ENCODE measurements at places on chromosomes 7 and 10.

GRCh38 chr10:12925845-12926244 is 75.7 kb downstream of the CCDC3 start:
- DNase-seq: no peak

DNA sequence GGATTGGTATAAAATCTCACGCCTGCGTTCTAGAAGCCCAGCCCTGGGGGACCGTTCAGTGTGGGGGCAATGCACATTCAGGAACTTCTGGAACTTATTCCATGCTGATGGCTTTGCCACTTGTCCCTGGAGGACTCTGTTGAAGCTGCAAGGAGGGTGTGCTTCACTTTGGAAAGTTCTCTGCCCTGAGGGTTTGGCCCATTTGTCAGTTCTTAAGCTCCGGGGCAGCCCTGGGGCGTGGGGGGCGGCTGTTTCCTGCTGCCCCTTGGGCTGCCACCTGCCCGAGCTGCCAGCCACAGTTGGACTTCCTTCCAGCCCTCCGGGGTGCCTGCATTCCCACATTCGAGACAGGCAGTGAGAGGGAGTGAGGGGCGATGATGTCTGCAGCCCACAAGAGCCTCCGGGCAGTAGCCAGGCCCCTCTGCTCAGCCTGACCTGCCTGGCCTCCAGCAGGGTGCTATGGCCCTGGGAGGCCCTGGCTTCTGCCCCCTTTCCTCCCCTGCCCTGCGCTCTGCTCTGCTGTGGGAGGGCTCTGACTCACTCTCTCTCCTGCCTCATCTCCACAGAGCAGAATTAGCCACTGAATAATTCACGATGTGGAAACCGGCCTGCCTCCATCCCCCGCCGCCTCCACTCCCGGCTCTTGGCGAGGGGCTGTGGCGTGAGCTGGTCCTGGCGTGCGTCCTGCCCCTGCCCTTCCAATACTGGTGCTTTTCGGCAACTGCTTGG is 1.9 kb downstream of the TTYH3 start:
- DNase-seq: peak; percentile 89

DNA sequence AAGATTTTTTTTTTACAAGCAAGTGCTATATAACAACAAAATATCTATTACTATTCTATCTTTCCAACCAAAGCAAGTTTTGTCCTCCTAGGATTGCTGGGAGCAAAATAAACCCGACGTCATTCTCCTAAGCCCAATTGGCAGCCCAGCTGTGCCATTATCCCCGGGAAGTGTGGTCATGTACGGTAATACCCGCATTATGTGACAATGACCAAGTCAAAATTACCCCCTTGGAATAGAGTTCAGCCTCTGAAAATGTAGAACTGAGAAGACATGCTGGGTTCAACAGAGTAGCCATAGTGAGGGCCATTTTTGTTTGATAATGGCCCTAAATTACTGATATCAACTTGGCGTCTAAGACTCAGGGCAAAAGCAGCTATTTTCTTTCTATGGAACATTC is 215.5 kb downstream of the LRRTM3 start:
- no peak for DNase-seq

- no peak for DNase-seq
Measured at GRCh38 chr10:103467406-103467805, 8.7 kb upstream of the CALHM1 start.

DNA sequence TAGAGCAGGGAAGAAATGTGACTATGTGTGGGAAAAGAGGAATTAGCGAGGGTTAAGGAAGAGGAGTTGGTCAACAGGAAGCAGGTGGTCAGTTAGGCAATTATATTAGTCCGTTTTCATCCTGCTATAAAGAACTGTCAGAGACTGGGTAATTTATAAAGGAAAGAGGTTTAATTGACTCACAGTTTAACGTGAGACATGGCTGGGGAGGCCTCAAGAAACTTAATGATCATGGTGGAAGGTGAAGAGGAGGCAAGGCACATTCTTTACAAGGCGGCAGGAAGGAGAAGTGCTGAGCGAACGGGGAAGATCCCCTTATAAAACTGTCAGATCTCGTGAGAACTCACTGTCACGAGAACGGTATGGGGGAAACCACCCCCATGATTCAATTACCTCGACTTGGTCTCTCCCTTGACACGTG is 35.0 kb downstream of the RAMP3 start:
- no peak for DNase-seq

GRCh38 chr7:113917840-113918239 is 969 bp downstream of the PPP1R3A start:
- DNase-seq: no peak

DNA sequence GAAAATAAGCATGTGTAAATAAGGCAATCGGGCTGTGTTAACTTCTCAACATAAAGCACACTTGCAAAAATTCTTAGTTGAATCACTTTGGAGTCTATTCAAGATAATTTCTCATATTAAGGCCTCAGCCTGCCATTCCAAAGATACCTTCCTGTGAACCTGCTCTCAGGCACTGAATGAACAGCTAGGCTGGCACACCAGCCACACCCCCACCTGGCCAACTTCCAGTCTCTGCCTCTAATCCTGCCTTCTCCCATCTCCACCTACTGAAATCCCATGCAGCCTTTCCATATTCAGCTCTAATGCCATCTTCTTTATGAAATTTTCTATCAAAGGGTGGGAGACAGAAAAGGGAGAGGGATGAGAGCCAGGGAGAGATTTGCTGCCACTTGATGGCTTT is 17.1 kb upstream of the MACROH2A2 start:
- no peak for DNase-seq

GRCh38 chr7:43317075-43317474 is 204.6 kb downstream of the HECW1 start:
- DNase-seq: no peak

- DNase-seq: no peak
Measured at GRCh38 chr10:109219935-109220605, 703.2 kb downstream of the XPNPEP1 start.

DNA sequence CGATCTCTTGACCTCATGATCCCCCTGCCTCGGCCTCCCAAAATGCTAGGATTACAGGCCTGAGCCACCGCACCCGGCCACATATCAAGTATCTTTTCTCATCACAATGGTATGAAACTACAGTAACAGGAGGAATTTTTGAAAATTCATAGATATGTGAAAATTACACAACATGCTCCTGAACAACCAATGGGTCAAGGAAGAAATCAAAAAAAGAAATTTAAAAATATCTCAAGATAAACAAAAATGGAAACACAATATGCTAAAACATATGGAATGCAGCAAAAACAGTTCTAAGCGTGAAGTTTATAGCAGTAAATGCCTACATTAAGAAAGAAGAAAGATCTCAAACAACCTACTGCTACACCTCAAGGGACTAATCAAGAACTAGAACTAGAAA is 59.8 kb upstream of the ADAM12 start:
- no peak for DNase-seq

GRCh38 chr7:93232673-93233018 is 480 bp downstream of the VPS50 start:
- no peak for DNase-seq

- DNase-seq: peak; percentile 92
Measured at GRCh38 chr10:62130948-62131347, 137.7 kb downstream of the RTKN2 start.

DNA sequence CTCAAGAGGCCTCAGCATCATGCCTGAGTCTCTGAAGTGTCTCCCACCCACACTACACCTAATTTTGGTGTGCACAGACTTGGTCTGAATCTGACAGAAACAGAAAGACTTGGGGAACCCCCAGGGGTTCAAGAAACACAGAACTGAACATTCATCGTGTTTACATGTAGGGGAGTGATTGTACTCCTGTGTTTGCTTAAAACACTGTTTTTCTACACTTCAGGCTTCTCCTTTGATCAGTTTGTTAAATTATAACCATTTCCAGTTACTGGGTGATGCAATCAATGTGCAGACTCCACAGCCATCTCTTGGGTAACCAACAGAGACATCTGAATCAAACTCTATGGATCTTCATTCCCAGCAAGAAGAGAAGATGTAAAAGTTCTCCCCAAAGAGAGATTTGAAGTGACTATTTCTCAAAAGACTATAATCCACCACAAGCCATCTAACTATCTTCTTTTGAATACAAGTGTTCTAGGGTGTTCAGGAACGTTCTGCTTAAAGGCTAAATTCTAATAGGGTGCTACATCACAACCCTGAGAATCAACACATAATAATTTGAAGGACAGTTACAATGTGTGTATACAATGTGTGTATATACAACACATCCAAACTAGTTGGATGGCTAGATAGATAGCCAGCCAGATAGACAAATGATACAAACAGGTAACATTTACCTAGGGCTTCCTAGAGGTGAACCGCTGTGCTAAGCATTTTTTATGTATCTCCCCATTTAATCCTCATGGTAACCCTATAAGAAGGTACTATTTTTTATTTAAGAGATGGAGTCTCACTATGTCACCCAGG is 34.2 kb downstream of the DNAJC12 start:
- DNase-seq: peak; percentile 5

DNA sequence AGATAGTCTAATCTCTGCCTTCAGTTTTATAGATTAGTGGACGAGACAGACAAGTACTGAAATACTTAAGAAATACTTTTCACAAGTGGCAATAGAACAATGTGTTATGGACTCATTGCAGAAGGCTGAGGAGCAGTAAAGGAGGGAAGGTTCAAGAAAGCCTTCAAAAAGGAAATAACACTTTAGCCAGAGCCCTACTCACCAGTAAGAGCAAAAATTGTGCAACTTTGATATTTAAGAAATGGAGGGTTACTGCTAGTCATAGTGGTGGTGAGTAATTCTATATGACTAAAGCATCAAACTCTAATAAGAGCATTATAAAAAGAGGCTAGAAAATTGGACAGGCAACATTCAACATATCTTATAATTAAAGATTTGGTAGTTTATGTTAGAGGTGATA is 28.8 kb downstream of the PTPN12 start:
- DNase-seq: peak; percentile 69

DNA sequence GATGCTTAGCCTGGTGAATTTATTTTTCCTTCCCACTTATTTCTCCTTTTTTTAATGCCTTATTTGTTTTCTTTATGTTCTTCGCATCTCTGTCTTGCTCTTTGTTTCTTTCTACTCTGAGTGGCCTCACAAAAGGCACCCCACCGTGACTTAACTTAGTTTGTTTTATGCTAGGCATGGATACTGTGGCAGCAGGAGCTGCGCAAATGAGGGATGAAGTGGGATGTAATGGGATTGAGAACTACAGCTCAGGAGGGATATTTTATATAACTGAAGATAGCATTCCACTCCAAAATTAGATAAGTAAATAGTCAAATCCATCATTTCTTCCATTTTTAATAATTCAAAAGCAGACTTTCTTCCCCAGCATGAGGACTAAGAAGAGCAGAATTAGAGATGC is 1.7 kb upstream of the CACNA2D1 start:
- DNase-seq: no peak

GRCh38 chr7:138825049-138825721 is 27.2 kb upstream of the ATP6V0A4 start:
- no peak for DNase-seq

- no peak for DNase-seq
Measured at GRCh38 chr7:107846324-107846723, 43.3 kb upstream of the SLC26A3 start.

GRCh38 chr10:78696791-78697395 is 371.9 kb upstream of the ZMIZ1 start:
- no peak for DNase-seq

DNA sequence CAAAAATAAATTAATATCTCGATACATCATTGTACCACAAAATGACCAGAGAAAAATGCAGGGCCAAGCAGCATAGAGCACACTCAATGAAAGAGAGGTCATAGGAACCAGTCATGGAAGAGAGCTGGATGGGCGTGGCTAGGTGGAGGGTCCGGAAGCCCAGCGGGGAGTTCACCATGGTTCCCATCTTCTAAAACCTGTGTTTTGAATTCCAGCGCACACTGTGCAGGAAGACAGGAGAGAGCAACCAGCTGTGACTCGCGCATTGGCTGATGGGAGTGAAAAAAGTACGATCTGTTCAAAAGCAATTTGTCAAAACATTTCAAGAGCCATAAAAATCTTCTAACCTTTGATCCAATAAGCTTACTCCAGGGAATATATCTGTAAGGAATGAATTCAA is 125.2 kb upstream of the NANOS1 start:
- DNase-seq: no peak

DNA sequence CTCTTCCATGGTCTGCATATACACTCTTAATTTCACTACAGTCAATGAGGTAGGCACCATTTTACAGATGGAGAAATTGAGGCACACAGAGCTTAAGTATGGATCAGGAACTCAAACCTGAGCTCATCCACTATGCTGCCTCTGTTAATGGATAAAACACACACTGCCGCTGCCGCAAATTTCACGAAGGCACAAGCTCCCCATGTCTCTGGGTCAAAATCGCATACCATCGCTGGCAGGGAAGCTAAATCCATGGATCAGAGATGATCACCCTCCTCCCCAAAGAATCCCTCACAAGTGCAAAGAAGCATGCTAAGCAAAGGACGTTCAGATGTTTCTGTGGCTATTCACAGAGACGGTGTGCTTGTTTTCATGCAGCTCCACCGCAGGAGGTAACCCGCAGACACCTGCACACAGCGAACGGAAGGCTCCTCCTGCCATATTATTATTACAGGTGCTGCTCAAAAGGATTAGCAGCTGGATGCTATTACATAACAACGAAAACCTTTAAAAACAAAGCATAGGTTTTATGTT is 109.3 kb downstream of the UBE2H start:
- DNase-seq: no peak

DNA sequence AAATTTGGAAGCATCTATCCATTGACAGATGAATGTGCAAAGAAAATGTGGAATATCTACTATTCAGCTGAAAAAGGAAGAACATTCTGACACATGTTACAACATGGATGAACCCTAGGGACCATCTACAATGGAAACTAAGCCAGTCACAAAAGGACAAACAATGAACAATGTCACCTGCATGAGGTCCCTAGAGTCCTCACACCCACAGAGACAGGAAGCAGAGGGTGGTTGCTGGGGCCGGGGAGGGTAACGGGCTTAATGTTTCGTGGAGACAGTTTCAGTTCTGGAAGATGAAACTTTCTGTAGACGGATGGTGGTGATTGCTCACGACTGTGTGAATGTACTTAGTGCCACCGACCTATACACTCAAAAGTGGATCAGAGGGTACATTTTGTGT is 282.9 kb downstream of the ADARB2 start:
- DNase-seq: no peak
